ENCODE measurements at places on chromosomes 5 and 9.
A peak's percentile ranks its signal among the peaks of the same experiment; 100 is the strongest.

DNA sequence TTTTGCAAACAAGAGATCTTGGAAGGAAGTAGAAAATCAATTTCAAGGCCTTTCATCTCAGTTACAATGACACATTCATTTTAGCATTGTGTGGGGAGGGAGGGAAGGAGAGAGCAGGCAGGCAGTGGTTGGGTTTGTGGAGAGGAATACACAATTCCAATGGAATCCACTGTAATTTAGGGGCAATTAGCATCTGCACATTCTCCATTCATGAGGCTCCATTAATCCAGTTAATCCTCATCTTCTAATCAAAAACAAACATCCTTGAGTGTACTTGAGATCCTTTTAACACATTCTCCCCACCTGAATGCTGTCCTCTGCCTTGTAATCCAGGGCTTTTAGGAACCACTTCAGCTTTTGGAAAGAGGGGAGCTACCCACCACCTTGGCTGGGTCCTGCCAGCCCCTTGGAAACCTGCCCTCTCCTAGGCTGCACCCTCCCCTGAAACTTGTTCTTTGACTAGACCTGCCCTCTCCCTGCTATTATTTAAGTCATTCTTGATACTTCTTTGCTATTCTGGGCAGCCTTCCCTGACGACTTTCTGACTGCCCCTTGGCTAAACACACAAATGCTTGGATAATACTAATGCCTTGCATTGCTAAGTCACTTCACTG lies 271.2 kb downstream of the SLIT3 start:
- peak; percentile 51 for DNase-seq

DNA sequence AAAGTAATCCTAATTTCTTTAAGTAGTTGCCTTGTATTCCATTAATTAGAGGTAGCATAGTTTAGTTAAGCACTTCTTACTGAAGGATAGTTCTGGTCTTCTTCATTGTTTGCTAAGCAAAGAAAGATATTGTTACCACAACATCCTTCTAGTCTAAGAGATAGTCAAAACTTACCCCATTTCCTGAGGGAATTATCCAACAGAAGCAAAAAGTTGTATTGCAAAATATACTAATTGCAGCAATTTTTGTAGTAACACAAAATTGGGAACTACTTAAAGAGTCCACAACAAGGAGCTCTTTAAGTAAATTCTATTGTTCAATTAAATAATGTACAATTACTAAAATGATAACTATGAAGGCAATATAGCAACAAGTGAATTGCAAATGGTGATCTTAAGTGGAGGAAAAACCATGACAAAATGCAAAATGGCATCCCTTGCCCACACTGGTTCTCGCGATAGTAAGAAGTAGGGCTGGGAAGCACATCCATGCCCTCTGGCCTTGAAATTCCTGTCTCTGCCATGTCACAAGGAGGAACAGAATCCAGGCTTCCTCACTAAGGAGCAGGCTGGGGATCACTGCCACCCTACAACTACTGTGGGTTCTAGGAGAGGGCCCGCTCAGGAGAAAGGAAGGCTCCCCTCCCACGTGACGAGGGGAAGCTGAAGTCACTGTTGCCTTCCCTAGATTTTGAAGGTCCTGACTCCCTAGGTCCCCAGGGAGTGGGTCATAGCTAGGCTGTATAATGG lies 23.3 kb upstream of the MEGF9 start:
- DNase-seq, result no peak

GRCh38 chr9:136685790-136686533 lies 1.3 kb downstream of the AGPAT2 start:
- DNase-seq, result no peak

DNA sequence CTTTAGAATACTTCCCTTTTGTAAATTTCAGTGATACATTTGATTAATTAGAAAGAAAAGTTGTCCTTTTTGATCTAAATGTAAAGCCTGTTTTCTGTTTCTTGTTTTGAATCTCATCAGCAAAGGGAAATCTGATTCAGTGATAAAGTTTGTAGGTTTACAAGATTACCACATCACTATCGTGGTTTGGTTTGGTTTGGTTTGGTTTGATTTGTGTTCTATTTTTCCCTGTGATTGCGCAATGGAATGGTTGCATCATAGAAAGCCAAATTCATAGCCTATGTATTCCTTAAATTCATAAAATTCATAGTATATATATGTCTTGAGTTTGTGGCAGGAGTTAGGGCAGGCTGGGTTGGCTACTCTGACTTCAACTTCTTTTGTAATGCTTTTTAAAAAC lies 15.2 kb downstream of the SRFBP1 start:
- DNase-seq, result peak; percentile 73

DNA sequence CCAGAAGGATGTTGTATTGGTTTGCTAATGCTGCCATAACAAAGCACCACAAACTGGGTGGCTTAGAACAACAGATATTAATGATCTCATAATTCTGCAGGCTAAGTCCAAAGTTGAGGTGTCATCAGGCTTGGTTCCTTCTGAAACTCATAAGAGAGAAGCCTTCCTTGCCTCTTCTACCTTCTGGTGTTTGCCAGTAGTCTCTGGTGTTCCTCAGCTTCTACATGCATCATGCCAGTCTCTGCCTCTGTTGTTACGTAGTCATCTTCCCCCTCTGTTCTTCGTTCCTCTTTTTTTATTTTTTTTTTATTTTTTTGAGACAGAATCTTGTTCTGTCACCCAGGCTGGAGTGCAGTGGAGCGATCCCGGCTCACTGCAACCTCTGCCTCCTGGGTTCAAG lies 61.8 kb downstream of the LRRC70 start:
- DNase-seq, result no peak

GRCh38 chr9:69307446-69308205 lies 17.4 kb upstream of the ENTREP1 start:
- peak; percentile 87 for DNase-seq

- no peak for DNase-seq
Observed at GRCh38 chr5:50663636-50664035, 2.8 kb upstream of the PARP8 start.

DNA sequence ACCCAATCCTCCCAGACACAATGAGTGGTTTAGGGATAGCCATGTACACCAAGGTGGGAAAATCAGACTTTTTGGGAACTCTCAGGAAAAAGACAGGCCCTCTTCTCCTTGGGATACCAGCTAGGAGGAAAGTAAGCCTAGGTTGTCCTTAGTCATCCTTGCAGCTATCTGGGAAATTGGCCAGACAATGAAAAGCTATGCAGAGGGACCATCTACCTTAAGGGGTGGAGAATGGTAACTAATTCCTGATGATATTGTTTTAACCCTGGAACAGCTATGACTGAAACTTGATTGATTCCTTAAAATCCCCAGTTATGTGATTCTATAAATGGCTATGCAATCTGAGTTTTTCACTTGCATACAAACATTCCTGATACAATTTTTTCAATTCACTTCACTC lies 88.9 kb upstream of the BNC2 start:
- peak; percentile 78 for DNase-seq

- no peak for DNase-seq
Observed at GRCh38 chr5:106649031-106649430, 1021.7 kb downstream of the EFNA5 start.

GRCh38 chr5:88188458-88189132 lies 80.0 kb downstream of the TMEM161B start:
- DNase-seq, result no peak

- no peak for DNase-seq
Observed at GRCh38 chr5:172322028-172322965, 38.7 kb upstream of the UBTD2 start.

- DNase-seq, result no peak
Observed at GRCh38 chr5:560792-561166, 36.5 kb upstream of the SLC9A3 start.

GRCh38 chr5:179729727-179730126 lies 2.9 kb upstream of the MAML1 start:
- DNase-seq, result no peak

DNA sequence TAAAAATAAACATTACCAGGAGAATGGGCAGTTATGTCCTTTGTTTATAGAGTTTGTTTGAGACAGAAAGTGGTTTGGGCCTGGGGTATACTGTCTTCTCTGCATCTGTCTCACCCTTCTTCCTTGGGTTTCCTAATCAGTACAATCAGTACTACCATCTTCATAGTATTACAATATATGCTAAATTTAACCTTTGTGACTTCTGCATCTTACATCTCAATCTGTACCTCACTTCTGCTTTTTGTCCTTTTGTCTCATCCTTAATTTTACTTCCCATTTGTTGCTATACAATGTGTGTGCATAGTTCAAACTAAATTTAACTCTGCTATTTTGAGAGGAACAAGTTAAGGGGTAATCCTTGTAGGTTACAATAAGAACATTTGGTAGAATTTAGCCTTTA lies 19.6 kb downstream of the FBXO38 start:
- no peak for DNase-seq

- DNase-seq, result peak; percentile 69
Observed at GRCh38 chr9:79686381-79687130, 114.8 kb downstream of the TLE4 start.
